T-helper 1 cell (primary cell): ENCODE measurements at places on chromosomes 11 and 22.

- DNase-seq: no peak
These were observed 8.1 kb upstream of the PLAAT3 start for GRCh38 chr11:63622323-63622722.

DNA sequence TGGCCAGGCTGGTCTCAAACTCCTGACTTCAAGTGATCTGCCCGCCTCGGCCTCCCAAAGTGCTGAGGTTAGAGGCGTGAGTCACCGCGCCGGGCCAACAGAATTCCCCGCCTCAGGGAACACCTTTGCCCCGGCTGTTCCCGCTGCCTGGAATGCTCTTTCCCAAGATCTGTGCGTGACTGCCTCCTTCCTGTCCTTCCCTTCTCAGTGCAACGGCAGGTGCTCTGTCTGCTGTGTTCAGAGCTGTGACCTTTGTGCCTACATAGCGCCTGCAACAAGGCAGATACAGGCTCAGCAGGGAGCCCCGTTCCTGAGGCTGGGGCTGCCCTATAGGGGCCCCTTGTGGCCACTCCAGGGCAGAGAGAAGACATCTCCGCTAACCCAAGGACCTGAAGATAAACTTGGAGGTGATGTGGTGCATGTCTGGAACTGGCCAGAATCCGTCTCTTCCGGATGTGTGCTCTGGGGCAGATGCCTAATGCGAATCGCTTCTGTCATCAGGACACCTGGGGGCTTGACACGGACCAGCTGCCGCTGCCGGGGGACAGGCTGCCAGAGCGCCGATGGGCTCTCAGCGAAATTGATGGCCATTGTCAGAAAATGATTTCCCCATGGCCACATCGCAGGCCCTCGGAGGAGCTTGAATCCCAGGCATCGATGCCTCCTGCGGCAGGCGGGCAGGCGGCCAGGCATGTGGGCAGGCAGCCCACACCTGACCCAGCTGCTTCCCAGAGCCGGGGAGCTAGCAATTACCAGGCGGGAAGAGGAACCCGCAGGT is 43.5 kb upstream of the TCF20 start:
- DNase-seq: peak; percentile 41

- DNase-seq: no peak
These were observed 10.3 kb downstream of the MRGPRG start for GRCh38 chr11:3208272-3208671.

- no peak for DNase-seq
These were observed 79.7 kb upstream of the WNT7B start for GRCh38 chr22:46056546-46057245.

- no peak for DNase-seq
These were observed 22.9 kb upstream of the CTR9 start for GRCh38 chr11:10728154-10728553.

GRCh38 chr22:27108425-27109114 is 451.2 kb downstream of the MIAT start:
- no peak for DNase-seq

DNA sequence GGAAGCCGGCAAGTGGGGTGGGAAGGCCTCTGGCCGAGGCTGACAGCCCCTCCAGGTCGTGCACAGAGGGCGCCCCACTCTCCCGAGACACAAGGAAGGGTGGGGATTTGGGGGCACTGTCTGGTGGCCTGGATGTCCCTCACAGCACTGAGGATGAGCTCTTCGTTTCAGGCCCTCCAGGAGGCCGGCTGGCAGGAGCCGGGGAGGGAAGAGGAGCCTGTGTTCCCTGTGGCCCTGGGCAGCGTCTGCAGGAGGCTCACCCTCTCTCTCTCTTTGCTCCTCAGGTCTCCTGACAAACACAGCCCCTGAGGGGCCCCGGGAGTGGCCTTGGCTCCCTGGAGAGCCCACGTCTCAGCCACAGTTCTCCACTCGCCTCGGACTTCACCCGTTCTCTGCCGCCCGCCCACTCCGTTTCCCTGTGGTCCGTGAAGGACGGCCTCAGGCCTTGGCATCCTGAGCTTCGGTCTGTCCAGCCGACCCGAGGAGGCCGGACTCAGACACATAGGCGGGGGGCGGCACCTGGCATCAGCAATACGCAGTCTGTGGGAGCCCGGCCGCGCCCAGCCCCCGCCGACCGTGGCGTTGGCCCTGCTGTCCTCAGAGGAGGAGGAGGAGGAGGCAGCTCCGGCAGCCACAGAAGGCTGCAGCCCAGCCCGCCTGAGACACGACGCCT is 1078.0 kb downstream of the BRD1 start:
- DNase-seq: no peak

DNA sequence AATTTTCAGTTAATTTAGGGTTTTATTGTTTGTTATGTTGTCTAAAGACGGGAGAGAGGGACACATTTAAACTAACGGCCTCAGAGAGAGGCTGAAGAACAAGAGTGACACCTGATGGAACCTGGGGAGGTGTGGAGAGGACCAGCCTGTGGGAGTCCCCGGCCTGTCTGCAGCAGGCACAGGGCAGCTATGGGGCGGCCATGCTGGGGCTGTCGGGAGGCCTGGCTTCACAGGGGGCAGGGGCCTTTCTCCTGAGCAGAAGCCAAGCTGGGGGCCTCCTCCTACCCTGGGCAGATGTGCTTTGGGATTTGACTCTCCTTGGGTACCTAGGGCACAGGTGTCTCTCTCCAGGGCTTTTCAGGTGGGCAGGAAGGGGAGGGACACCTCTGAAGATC is 21.9 kb downstream of the RELT start:
- no peak for DNase-seq

DNA sequence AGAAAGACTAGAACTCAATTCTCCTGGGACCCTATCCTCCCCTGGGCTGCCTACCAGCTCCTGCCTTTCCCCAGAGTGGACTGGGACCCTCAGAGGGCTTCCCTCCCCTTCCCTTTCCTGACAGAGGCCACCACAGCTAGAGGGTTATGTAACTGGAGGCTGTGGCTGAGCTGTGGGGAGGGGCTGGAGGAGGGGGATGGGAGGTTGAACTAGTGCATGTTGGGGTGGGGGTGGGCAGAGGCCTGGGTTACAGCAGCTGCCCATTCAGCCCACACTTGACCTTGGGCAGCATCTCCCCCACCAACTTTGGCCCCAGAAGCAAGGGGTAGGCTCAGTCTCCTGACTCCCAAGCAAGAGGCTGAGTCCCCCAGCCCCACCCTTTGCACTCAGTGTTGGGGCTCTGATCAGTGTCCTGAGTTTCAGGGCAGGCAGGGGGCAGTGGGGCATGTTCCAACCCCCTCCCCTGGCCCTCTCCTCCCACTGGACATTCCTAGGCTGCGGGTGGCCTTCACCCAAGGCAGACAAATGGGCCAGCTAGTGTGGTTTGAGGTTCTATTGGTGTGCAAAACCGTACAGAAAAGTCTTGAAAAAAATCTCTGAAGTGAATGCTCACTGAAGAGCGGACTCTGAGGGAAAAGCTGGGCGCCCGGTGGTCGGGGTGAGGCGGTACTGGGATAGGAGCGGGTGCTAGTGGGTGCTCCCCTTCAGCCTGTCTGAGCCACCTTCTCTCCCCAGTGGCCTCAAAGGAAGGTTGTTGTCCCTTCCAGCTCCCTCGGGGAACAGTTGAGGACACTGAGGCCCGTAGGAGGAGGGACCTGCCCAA is 3.8 kb downstream of the KCNC1 start:
- no peak for DNase-seq

GRCh38 chr11:103534191-103534590 is 425.0 kb downstream of the DYNC2H1 start:
- DNase-seq: no peak

DNA sequence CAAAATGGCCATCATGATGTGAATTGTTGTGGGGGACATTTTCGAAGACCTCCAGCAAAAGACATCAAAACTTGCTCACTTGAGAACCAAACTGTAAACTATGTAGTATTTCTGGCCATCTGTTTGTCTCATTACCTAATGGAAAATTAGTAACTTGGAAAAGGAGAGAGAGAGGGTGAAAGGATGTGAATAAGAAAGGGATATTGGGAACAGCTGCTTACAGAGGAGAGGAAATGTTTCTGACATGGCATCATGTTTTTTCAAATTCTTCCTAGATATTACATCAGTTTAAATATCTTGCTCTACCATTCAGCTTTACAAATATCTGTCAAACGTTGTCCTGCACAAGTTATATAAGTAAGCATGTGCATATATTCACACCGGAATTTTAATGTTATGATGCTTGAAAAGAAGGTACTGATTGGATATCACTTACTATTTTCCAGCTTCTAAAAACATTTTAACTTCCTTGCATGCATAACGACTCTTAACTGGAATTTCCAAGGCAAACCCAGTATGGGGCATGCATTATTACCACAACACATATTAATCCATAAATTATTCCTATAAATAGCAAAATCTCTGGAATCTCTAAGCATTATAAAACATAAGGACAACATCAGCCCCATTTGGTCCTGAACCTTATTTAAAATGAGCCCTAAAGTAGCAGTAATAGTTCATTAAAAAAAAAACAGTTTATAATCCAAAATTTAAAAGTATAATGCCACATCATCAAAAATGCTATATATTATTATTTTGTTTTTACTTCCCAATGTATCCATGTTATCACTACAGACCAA is 20.0 kb downstream of the GUCY1A2 start:
- DNase-seq: no peak

DNA sequence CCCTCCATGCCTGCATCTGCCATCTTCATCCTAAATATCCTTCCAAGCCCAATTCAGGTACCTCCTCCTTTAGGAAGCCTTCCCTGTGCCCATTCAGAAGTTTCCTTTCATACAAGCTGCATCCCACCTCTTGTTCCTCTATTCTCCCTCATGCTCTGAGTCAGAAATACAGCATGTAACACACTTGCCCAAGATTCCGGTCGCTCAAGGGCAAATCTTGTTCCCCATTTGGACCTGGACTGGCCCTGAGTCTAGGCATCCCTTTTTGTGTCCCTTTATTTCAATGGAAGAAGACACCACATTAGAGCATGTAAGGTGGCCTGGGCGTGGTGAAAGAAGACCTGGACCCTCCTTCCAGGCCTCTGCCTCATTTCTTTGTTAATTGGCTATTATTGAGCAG is 38.5 kb downstream of the RTL6 start:
- DNase-seq: no peak

DNA sequence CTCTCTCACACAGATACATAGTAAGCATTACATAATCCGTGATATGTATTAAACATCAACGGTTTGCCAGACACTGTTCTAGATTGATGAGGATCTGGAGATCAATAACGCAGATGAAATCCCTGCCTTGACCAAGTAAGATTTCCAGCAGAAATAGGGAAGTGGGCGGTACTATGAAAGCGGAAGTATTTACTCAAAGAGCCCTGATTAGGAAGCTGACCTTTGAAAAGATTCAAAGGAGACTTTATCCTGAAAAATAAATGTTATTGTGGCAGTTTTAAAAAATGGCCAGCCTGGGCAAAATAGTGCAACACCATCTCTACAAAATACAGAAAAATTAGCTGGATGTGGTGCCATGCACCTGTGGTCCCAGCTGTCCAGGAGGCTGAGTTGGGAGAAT is 26.8 kb downstream of the GAB2 start:
- DNase-seq: no peak

DNA sequence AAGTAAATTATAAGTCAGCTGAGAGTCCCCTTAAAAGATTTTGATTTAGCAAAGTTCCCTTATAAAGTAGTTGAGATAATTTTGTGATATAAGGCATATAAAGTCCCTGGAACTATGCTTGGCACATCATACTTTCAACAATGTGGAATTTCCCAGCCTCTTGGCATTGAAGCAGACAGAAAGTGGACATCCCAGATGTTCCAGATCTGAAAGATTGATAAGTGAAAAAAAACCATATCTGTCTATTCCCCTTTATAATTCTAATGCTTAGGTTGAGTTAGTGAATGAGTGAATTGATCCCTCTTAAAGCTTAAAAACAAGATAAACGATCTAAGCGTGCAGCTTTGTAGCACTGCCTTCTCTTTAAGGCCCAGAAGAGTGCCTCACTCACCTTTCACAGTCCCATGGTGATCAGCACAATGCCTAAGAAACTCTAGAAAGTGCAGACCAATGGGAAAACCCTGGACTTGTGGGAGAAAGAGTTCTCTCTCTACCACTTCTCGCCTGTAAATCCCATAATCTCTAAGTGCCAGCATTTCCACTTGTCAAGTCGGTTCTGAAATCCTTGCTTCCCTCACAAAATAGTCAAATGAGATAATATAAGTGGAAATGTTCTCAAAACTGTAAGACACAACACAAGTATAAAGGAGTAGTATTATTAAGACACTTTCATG is 17.8 kb downstream of the FIBIN start:
- DNase-seq: no peak

- DNase-seq: no peak
These were observed 44.2 kb downstream of the SHANK2 start for GRCh38 chr11:71208011-71208774.

GRCh38 chr11:32068134-32068870 is 22.6 kb upstream of the RCN1 start:
- DNase-seq: no peak

- DNase-seq: no peak
These were observed 41.3 kb downstream of the CDKN1C start for GRCh38 chr11:2844116-2844842.

GRCh38 chr11:129374081-129374992 is 1.3 kb upstream of the BARX2 start:
- DNase-seq: no peak

GRCh38 chr22:49203859-49204598 is 623.6 kb downstream of the BRD1 start:
- no peak for DNase-seq

- DNase-seq: no peak
These were observed 38.1 kb downstream of the MICAL2 start for GRCh38 chr11:12148466-12148865.

DNA sequence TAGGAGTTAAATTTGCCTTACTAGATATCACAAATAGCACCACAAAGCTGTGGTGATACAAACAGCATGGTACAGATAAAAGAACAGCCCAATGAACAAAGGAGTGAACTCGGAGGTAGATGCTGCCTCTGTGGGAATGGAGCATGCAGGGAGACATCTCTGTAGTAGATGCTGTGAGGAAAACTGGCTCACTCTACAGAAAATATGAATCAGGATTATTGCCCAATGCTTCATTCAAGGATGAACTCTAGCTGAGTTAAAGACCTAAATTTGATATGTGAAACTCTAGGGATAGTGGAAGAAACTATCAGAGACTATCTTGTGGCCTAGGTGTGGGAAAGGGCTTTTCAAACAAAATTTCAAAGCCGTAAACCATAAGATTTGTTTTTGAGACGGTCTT is 15.3 kb upstream of the CAPN5 start:
- no peak for DNase-seq

DNA sequence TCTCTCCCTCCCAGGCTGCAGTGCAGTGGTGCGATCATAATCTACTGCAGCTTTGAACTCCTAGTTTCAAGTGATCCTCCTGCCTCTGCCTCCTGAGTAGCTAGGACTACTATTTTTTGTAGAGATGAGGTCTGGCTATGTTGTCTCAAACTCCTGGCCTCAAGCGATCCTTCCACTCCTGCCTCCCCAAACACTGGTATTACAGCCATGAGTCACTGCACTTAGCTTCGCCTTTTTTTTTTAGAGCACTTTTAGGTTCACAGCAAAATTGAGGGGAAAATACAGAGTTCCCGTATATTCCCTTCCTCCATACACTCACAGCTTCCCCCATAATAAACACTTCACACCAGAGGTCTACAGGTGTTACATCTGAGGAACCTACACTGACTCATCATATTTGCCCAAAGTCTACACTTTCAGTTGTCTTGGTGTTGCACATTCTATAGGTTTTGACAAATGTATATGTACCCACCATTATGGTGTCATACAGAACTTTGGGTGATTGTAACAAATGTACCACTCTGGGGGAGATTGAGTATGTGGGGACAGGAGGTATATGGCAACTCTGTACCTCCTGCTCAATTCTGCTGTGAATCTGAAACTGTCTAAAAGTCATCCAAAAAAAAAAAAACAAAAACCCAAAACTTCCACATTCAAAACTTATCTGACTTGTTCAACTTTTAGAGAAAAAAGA is 11.3 kb upstream of the SLC37A4 start:
- no peak for DNase-seq
